ENCODE measurements at places on chromosomes 4 and X.

DNA sequence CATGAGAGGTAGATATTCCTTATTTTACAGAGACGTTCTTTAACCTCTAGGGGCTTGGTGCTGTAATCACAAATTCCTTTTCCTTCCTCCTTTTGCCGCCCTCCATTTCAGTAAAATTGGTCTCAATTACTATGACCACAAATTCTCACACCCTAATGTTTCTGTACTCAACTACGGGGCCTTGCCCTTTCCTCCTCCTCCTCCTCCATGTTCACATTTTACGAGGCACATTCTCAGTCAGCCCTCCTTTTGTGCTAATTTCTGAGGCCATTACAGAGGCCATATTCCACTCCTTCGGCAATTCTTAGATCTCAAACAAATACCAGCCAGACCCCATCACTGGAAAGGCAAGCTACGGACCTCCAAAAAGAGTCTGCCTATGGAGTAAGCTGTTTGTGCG is 92.1 kb downstream of the SH3KBP1 start:
- DNase-seq = no peak

- no peak for DNase-seq
These were observed 14.7 kb upstream of the PITX2 start for GRCh38 chr4:110637408-110638088.

DNA sequence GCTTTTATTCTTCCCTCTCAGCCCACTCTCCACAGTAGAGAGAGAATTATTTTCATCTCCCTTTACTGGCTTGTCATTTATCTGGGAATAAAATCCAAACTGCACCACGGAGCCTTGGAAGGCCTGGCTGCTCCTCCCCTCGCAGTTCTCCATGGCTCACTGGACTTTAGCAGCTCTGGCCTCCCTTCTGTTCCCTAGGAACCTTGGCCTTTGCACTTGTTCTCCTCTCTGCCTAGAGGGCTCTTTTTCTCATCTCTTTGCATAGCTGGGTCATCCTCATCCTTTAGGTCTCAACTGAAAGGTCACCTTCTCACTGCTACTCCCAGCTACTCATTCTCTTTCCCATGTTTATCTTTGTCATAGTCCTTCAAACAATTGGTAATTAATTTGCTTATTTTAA is 31.3 kb upstream of the TAPT1 start:
- DNase-seq = no peak

GRCh38 chrX:73457306-73457705 is 10.5 kb downstream of the CDX4 start:
- DNase-seq = no peak

DNA sequence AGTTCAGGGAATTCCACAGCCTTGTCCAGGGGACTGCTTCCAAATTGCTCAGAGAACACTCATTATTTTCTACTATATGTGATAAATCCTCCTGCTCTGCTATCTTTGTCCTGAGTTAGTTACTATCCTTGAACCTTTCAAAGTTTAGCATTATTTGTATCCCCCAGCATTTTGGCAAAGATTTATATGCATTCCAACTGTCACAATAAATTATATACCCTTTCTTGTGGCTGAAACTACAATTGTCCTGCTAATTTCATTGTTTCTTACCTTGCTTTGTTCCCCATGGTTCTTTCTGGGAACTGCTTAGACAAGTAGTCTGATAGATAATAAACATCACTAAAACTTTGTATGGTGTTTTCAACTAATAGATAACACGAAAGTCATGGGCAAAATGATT is 40.5 kb downstream of the TECRL start:
- no peak for DNase-seq

GRCh38 chrX:111283446-111283845 is 13.2 kb upstream of the CAPN6 start:
- DNase-seq = no peak

- DNase-seq = no peak
These were observed 56.6 kb downstream of the AMELX start for GRCh38 chrX:11349661-11350337.

GRCh38 chr4:119046263-119046662 is 89.4 kb upstream of the MYOZ2 start:
- DNase-seq = no peak

- DNase-seq = no peak
These were observed 322.9 kb downstream of the BCOR start for GRCh38 chrX:39774774-39775328.

- DNase-seq = peak; percentile 66
These were observed 220.3 kb upstream of the CXCL13 start for GRCh38 chr4:77385124-77385969.

DNA sequence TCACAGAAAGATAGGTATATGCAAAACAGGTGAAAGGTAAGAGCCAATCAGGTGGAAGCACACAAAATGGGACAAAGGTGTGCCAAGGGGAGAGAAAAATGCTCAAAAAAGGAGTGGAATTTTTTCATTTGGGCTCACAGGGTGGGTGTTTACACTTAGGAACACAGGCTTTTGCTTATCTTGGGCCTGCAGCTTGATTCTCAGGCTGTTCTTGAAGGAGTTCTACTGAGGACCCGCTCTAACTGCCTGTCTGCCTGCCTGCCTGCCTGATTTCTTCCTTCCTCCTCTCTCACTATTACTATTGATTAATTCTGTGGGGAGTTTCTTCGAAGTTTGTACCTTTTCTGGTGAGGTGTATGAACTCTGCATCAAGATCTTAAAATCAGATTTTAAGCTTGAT is 120.3 kb upstream of the CTSO start:
- DNase-seq = no peak

GRCh38 chrX:15864629-15865028 is 10.0 kb upstream of the AP1S2 start:
- no peak for DNase-seq

- DNase-seq = no peak
These were observed 75.6 kb downstream of the SOWAHB start for GRCh38 chr4:76822303-76822702.

DNA sequence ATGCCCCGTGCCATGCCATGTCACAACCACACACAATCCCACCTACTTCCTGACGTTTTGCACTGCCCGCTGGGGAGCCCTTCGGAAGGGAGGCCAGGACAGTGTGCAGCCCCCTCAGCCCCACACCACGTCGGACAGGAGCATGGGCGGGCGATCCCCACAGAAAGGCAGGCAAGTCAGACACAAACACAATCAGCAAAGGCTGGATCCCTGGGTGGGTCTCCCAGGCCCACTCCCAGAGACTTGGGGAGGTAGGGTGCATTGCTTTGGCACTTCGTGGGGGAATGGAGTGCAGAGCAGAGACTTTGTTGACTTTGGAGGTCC is 14.1 kb downstream of the LETM1 start:
- no peak for DNase-seq

DNA sequence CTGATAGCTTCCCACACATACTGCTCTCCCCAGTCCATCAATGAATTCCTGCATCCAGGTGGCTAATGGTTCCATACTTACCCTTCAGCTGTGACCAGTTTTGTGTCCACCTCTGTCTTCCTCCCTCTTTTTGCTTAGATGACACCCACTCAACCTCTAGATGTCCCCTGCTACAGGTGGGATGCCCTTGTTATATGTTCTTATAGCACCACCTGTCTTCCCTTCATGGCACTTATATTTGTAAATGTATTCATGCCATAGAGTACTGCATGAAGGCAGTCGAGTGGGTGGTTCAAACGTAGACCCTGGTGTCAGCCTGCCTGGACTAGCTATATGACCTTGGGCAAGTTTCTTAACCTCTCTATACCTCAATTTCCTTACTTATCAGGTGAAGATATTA is 6.5 kb upstream of the USP46 start:
- no peak for DNase-seq

DNA sequence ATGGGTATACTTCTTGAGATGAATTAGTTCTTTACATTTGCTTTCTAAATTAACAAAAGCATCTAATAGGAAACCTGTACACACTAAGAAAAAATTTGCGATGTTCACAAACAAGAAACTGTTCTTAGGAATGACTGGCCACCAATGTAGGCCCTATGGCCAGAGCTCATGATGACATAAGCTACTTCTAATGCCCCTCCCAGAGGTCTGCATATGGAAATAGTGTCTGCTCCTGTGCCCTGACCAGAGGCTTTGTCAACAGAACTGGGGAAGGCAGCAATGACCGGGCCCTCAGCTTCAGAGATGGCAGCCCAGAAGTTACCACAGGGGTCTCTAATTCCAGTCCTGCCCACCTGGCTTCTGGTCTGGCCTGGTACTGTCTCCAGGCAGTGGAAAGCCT is 15.0 kb upstream of the BCLAF3 start:
- no peak for DNase-seq

GRCh38 chr4:53019485-53020382 is 157.6 kb downstream of the RASL11B start:
- no peak for DNase-seq

GRCh38 chr4:122434285-122434684 is 22.2 kb downstream of the IL2 start:
- DNase-seq = no peak

- no peak for DNase-seq
These were observed 28.1 kb upstream of the HPSE start for GRCh38 chr4:83362492-83363329.

DNA sequence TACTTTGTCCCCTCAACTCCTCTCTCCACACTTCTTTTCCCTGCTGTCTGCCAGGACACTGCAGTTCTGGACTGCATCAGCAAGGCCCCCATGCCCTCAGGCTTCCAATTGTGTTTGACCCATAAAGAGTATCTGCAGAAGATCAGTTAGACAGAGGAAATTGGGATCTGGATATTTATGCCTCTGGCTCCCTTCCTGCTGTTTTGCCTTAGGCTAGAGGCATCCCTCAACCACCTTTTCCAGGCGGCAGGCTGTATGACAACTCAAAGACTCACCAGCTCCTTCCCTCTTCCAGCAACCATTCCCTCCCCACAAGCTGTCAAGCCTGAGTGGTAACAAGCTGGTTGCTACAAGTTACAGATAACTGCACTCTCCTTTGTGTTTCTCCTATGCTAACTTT is 66.4 kb upstream of the NDP start:
- no peak for DNase-seq

DNA sequence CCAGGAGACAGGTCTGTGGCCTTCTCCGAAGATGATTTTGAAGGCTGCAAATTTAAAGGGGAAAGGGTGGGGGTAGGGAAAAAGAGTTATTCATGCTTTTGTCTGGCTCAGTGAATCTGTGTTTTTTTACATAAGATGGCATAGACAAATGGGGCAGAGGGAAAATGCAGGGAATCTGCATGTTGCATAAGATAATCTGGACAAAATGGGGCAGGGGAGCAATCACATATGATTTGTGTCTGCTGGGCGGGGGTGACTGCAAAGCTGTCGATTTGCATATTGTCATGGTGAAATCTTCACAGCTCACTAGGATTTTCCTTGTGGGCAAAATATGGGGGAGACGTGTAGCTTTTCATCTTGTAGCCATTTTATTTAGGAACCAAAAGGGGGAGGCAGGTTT is 29.4 kb upstream of the GYG2 start:
- DNase-seq = no peak

GRCh38 chr4:159547645-159548308 is 444.9 kb downstream of the RAPGEF2 start:
- no peak for DNase-seq

GRCh38 chr4:41844327-41844726 is 90.9 kb upstream of the TMEM33 start:
- DNase-seq = no peak

DNA sequence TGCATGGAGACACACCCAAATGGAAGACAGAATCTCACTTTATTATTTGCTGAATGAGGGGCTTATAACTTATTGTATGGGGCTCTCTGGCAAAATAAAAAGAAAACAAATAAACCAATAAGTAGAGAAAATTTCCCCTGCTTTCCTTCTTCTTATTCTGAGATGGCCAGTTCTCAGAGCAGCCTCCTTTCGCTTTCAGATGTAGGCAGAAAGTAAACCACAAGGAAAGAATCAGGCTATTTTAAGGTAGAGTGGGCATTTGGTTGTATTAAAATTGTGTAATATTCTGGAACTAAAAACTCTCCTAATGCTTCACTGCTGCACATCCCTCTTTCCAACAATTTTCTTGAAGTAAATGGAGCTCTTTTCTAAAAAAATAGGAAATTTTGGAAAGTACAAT is 241.8 kb downstream of the GALNTL6 start:
- DNase-seq = no peak

DNA sequence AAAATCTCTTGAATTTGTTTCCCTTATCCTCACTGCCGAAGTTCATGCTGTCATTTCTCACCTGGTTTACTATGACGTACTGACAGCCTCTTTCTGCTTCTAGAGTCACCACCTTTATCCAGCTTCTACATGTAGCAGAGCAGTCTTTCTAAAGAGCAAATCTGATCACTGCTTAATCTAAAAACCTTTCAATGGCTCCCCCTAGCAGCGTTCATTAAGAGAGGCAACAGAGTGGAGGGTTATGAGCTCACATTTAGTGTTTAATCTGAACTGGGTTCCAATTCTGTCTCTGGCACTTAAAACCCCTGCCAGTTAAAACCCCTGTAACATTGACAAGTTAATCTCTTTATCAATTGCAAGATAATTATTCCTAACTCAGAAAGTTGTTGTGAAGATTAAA is 4.4 kb downstream of the RBPJ start:
- DNase-seq = no peak

DNA sequence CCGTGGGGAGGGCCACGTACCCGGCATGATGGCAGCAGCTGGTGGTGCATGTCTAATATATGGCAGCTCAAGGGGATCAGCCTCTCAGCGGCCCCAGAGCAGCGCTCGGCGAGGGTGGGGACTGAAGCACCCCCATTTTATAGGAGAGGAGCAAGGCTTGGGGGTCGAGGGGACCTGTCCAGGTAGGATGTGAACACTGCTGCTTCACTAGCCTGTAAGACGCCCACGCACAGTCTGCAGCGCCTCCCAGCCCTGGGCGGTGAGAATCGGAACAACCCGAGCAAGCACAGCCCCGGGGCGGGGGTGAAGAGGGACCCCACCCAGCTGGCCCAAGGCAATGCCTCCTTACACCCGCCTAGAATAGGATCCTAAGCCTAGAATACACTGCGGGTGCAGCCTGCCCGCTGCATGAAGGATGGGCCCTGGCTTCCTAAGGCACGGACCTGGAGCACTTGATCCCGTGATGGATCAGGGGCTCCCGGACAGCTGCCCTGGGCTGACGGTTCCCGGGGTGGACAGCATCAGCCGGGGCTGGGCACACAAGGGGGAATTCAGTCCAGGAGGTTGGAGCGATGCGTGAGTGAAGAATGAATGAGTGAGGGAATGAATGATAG is 17.6 kb downstream of the ADRA2C start:
- DNase-seq = no peak

DNA sequence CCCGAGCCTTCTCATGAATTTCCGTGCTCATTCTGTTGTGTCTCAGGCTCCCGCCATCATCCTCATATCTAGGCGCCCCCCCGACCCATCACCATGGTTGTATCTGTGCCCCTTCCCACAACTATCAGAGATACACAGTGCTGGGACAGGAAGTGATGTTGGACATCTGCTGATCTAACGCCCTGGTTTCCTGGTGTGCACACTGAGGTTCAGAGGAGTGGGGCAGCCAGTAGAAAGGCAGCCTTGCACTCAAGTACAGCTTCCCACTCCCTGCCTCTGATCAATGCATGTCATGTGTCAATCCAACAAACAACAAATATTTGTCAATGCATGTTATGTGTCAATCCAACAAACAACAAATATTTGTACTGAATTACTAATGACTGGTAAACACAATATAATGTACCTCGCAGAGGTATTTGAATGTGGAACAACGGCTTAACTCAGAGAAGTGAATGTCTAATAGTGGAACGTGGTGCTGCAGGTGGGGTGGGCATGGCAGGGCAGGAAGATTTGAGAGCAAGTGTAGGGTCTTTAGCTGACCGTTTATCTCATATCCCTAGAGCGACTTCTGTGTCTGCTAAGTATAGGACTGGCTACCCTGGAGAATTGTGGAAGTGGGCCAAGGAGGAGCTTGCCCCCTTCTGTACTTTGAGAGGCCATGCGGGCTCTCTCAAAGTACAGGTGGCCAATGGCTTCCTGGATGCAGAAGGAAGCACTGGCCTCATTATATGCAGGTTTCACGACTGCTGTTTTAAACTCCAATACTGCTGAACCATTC is 10.3 kb upstream of the SEL1L3 start:
- DNase-seq = no peak

All from activated CD8-positive, alpha-beta memory T cell treated with anti-CD3 and anti-CD28 coated beads, Interleukin-2, amount 50 U/mL, for 48 hours (primary cell).